Hepatic stellate cell (primary cell): ENCODE measurements at places on chromosomes 13 and 19.
A peak's percentile ranks its signal among the peaks of the same experiment; 100 is the strongest.

DNA sequence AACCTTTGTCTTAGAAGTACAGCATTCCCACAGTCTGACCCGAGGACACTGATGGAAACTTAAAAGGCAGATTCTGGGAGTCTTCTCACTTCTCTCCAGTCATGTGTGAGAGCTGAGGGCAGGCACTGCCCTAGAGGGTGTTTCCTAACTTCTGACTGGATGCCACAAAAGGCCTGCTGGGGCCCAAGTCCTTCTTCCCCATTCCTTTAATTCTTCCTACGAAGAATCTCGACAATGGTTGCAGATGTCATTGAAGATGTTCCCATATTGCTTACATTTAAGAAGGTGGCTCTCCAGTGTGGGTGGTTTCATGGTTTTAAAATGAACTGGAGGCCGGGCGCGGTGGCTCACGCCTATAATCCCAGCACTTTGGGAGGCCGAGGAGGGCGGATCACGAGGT is 27.4 kb upstream of the ZNF564 start:
- no peak for DNase-seq

- DNase-seq = no peak
These were observed 385.5 kb downstream of the MZT1 start for GRCh38 chr13:72341904-72342303.

- DNase-seq = peak; percentile 29
These were observed 166.1 kb upstream of the MYO16 start for GRCh38 chr13:108463340-108463739.

- DNase-seq = no peak
These were observed 26.5 kb downstream of the MED26 start for GRCh38 chr19:16601378-16602052.

- DNase-seq = no peak
These were observed 8.5 kb downstream of the RFX1 start for GRCh38 chr19:13997631-13997962.

GRCh38 chr13:66343224-66343828 is 886.8 kb downstream of the PCDH9 start:
- DNase-seq = no peak

GRCh38 chr19:18701250-18701608 is 17.7 kb downstream of the CRTC1 start:
- no peak for DNase-seq

DNA sequence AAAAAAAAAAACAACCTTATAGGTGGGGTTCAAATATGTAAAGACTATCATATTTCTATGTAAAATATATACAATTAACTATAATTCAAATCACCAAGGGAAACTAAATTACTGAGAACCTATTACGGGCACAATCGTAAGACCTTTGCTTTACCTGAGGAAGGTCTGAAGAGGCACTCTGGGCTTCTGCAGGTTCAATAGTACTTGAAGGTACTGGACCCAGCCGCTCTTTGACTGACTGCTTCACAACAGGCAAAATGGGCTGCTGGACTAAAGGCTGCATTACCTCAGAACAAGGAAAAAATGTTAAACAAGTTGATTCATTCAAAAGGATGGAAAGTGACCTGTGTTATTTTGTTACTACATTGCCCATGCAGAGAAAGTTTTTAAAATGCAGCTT is 51.8 kb downstream of the RBM26 start:
- no peak for DNase-seq

DNA sequence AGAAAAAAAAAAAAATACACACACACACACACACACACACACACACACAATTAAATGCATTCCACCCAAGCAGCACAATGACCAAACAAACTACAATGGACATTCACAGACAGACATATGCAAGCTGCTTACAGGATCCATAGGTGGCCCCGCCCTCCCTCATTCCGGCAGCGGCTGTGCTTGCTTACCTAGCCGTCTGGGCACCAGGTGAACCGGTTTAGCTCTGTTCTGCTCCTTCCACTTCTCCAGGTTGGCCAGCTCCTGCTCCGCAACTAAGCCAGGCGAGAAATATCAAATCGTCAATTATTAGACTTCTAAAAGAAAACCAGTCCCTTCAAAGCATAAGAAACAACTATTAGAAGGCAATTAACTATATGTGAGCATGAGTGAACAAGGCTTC is 23.1 kb downstream of the EPSTI1 start:
- no peak for DNase-seq

DNA sequence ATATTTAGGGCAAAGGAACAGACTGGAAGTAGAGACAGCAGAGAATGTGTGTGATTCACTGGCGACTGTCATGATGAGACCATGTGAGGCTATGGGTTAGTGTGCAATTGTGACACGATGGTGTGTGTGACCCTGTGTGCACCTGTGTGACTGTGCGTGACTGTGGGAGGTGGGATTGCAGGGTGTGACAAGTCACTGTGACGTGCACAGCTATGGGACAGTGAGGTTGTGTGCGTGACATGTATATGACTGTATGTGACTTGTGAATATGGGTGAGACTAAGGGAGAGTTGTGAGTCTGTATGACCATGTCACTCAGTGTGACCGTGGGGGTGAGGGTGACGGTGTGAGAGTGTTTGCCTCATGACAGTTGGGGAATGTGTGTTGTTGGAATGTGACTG is 3.4 kb upstream of the GIPR start:
- DNase-seq = no peak

- no peak for DNase-seq
These were observed 492.6 kb downstream of the RFC3 start for GRCh38 chr13:34310539-34310938.

- DNase-seq = no peak
These were observed 1910.7 kb upstream of the PRR20A start for GRCh38 chr13:55229906-55230569.

GRCh38 chr13:99986741-99987140 is 5.2 kb downstream of the ZIC2 start:
- no peak for DNase-seq

DNA sequence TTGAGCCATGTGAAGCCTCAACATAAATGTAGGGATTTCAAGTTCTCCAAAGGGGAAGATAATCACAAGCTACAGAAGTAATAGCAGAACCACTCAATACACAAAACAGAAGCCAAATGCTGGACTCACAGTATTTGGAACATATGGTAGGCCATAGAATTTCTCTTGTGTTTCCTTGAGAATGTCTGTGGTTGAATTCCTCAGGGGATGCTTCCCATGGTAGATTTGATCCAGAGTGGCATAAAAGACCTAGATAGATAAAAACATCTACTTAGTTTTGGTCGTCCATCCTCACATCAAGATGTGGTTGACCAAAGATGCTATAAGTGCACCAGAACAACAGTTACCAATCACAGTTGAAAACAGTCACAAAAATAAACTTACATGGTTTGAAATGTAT is 83.4 kb downstream of the MIPEP start:
- no peak for DNase-seq

- peak; percentile 64 for DNase-seq
These were observed 47.5 kb downstream of the SPATA13 start for GRCh38 chr13:24207841-24208667.

- DNase-seq = peak; percentile 57
These were observed 825 bp downstream of the GMIP start for GRCh38 chr19:19642506-19643157.

DNA sequence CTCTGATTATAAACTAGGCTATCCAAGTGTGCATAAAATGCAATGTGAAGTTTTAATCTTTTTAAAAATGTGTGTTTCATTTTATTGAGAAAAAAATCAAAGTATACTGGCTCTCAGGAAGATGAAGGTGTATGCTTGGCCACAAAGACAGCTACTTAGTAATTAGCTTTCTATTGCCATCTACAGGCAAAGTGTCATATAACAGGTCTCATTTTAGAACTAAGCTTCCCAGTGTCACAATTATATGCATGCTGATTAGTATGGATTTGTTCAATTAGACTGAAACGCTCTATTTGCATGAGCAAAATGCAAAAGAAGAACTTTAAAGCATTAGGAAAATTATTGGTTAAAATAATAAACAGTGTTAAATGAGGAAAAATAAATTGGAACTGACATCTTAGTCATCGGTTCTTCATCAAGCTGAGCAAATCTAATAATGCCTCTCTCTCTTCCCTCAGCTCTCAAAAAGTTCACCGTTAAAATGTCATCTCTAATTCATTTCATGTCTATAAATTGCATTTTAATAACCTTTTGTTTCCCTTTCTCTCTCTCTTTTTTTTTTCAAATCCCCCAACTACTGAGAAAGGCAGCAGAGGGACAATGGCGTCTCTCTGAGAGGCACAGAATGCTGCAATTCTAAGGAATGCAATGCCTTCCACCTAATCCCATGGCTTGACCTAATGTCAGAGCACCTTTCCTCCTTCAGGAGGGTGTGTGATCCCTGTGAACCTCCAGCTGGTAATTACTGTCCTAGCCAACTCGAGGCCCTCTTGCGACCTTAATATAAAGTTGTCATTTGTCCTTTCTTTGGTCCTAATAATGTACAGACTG is 313.1 kb upstream of the MAB21L1 start:
- DNase-seq = no peak

- no peak for DNase-seq
These were observed 855 bp downstream of the UNC13A start for GRCh38 chr19:17687141-17687856.

GRCh38 chr13:110323172-110323891 is 16.2 kb downstream of the COL4A2 start:
- DNase-seq = peak; percentile 84

DNA sequence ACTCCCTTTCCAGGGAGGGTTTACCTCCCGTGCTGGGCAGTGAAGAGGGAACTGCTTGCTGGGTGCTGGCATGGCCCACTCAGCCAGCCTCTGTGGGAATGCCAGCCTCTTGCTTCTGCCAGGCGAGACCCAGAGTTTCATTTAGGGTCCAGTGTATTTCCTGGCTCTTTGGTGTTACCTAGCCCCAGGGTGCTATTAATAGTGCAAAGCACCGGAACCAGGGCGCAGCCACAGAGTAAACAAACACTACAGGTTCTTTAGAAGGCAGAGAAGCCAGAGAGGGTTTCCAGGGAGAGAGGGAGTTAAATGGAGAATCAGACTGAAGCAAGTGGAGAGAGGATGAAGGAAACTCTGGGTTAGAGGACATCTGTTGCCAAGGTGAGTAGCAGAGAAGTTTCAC is 74.9 kb upstream of the SPATA13 start:
- no peak for DNase-seq

DNA sequence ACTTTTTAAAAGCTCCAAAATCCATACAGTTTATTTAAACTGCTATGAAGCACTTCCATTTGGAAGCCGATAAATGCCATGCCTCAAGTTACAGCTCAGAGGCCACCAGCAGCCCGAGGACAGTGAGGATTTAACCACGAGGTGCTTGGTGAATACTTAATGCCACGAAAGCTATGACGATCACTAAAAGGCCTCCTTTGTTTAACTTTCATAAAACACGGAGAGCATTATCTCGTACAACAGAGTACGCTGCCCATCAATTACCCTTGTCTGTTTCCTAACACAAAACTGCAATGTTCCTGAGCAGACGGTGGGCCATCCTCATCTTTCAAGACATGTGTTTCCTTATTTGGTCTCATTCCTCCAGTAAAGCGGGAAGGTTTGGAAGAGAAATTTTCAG is 58.4 kb downstream of the PEPD start:
- no peak for DNase-seq

GRCh38 chr19:44847144-44848035 is 1.3 kb downstream of the NECTIN2 start:
- peak; percentile 64 for DNase-seq

GRCh38 chr19:58033741-58034476 is at the start of gene ZSCAN1:
ZSCAN1 (plus strand) TSS chr19:58034025; CDS start chr19:58037837, 3,812 bp downstream.
- peak; percentile 80 for DNase-seq

DNA sequence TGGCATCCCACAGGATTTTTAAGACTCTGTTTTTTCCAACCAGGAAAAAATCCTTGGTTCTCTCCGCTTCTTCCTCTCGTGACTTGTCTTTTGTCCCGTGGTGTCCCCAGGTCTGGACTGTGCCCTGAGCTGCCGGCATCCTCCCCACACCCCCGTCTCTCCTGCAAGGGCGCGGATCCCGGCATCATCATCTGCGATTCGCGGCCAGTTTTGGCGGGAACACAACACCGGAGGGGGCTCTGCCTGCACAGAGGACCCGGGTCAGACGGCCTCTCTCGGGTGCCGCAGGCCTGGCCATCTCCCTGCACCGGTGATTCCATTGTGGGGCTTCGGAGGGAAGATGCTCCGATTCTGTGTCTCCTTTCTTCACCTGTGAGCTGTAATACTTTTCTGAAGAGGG is 18.8 kb upstream of the GAS6 start:
- no peak for DNase-seq

- DNase-seq = no peak
These were observed 88.1 kb downstream of the TSC22D1 start for GRCh38 chr13:44487989-44488388.

DNA sequence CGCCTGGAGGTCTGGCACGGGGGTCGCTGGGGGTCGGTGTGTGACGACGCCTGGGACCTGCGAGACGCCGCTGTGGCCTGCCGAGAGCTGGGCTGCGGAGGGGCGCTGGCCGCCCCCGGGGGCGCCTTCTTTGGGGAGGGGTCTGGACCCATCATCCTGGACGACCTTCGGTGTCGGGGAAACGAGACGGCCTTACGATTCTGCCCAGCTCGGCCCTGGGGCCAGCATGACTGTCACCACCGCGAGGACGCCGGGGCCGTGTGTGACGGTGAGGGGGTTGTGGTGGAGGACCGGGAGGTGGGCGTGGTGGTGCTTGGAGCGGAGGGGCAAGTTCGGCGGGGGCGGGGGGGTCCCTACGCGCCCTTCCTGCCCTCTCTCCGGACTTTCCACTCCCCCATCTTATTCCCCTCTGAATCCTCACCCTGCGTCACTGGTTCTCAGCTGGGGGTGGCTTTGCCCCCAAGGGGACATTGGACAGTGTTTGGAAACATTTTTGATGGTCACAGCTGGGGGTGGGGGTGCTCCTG is 5.5 kb downstream of the SSC5D start:
- DNase-seq = peak; percentile 44

DNA sequence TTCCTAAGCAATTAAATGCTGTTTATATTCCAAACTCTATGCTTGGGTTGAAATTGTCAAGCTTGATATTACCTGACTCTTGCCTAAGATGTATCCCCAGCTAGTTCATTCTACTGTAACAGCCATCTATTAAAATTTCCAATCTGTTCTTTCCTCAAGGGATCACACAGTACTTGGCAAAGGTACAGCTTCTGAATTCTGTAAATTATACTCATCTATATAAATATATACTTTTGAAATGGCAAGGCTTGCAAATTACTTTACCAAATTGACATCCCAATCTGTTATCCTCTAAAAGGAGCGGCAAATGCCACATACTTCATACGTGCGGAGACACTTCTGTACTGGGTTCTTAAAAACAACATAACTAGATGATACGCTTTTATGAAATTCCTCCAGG is 330.2 kb downstream of the DNAJC15 start:
- DNase-seq = no peak
